Progenitor cell of endocrine pancreas (in vitro differentiated cells): ENCODE measurements at places on chromosomes 2 and 18. TPM values are rescaled to one million over a fixed set of nuclear protein-coding genes. Genes with fewer than 3 reads are reported as not detected.

Gene SNED1
- 2.2 and 2.5 TPM in 2 replicates for total RNA-seq

Gene CNOT11
- 73.6 and 74.8 TPM in 2 replicates for total RNA-seq

Gene SLC5A7
- 0.60 and 1.8 TPM in 2 replicates for total RNA-seq

Gene MYL1
- total RNA-seq: not detected in 2 replicates

Gene AP1S3
- total RNA-seq: 11.5 and 12.7 TPM in 2 replicates

Gene STARD6
- not detected in 2 replicates for total RNA-seq

Gene APOB
- 15.6 and 22.2 TPM in 2 replicates for total RNA-seq

Gene FEV
- 13.5 and 15.6 TPM in 2 replicates for total RNA-seq

Gene SERPINB12
- total RNA-seq: not detected in 2 replicates

Gene MROH2A
- total RNA-seq: not detected in 2 replicates
